NCI-H460 (cell line): ENCODE measurements at places on chromosomes 16 and 17.

DNA sequence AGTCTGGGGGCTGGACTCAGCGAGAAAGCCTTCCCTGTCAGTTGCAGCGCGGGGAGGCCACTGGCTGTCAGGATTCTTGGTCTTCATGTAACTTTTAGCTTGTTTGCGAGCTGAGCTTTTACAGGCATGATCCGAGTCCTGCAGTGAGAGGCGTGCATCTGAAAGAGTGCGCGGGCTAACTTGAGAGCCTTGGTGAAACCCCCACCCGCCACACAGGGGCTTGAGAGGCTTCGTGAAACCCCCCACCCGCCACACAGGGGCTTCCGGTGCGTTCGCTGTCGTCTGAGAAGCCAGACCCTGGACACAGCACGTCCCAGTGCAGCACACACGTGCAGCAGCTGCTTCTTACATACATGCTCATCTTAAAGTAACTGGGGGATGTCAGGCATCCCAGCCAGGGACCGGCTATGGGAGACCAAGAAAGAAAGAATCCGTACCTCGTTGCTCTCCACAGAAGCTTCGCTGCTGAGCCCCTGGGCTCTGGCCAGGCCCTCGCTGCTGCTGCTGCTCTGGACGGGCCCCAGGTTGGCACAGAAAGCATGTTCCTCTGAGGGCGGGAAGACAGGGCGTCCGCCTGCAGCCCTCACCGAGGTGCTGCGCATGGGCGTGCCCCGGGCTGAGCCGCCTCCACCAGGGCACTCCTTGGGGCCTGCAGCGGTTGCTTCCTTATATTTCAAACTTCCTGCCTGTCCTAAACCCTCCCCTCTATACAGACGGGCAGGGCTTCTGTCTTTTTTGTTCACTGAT lies 7.8 kb downstream of the NUDT16L1 start:
- DNase-seq = no peak

DNA sequence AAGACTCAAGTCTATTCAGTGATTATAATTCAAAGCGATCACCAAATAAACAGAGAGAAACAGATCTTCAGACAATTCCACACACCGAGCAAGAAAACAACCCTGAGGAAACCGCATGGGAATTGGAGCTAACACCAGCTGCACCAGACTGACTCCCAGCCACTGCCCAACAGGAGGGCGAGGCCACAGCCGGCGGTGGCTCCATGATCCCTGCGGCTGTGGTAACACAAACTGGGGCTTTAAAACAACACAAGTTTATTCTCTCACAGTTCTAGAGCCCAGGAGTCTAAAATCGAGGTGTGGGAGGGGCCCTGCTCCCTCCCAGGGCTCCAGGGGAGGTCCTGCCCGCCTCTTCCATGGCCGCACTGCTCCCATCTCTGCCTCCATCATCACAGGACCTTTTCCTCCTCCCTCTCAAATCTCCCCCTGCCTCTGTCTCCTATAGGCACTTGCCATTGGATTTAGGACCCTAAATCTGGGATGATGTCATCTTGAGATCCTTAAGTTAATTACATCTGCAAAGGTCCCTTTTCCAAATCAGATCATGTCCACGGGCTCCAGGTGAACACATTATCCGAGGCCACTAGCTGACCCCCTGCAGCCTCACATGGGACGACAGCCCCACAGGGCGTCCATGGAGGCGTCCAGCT lies 9.7 kb upstream of the HEXD start:
- DNase-seq = no peak

- no peak for DNase-seq
Observed at GRCh38 chr17:63984651-63985386, 12.1 kb upstream of the SCN4A start.

DNA sequence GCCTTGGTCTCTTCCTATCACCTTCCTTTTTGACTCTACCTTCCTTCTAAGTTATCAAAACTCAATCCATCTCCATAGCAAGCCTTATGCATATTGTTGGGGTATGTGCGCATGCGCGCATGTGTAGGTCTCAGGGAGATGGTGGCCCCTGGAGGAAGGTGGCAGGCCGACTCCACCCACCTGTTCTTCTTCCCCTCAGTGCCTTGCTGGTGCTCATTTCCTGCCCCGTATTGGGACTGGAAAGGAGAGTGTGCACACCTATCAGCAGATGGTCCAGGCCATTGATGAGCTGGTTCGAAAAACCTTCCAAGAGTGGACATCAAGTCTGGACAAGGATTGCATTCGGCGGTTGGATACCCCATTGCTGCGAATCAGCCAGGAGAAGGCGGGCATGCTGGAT lies 25.2 kb downstream of the DNAH2 start:
- no peak for DNase-seq

- DNase-seq = no peak
Observed at GRCh38 chr16:25260416-25260815, 2.8 kb upstream of the ZKSCAN2 start.
